ENCODE measurements at places on chromosomes 13 and 19.

- DNase-seq: no peak
Measured at GRCh38 chr13:111577956-111578605, 257.6 kb downstream of the TEX29 start.

GRCh38 chr19:6750062-6750461 is 10.6 kb downstream of the TRIP10 start:
- peak; percentile 84 for DNase-seq

- DNase-seq: no peak
Measured at GRCh38 chr13:77345150-77345780, 18.4 kb upstream of the MYCBP2 start.

- DNase-seq: no peak
Measured at GRCh38 chr13:74990992-74991391, 491.0 kb downstream of the TBC1D4 start.

DNA sequence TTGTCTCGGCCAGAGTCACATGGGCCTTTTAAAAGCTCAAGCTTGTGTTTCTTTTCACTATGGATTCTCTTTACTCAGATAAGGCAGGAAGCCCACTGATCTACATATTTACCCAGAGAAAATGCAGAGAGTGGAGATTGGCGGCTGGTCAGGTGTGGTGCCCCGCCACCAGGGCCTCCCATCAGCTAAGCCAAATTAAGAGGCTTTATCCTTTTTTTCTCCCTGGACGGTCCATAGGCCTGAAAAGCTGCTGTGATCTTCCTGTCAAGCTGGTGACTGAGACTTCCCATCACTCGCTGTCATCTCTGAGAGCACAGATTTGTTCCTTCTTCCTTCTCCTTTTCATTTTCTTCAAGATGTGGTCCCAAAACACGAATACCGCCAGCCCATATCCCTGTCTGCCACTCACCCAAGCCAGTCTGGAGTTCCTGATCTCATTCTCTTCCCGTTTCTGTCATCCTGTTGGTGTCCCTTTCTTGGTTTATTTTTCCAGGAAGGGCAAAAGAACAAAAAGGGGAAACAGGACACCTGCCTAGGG is 1.9 kb downstream of the SAFB start:
- no peak for DNase-seq

GRCh38 chr13:32905864-32906180 is 110.4 kb upstream of the KL start:
- peak; percentile 93 for DNase-seq

- peak; percentile 76 for DNase-seq
Measured at GRCh38 chr19:6540918-6541689, 10.3 kb downstream of the TNFSF9 start.

DNA sequence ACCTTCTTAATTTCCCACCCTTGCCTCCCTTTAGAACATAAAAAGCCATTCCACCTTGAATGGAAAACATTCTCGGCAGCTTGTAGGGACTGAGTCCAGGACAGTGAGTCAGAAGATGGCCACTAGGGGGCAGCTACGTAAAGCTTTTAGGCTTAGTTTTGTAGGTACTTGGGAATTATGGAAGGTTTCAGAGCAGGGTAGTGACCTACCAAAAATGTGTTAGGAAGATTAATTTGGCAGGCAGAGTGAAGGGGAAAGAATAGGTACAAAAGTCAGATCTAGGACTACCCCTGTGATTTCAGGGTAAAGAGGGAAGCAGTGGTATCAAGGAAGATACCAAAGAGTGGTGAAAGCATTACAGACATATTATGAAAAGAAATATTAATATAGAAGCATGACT is 198.4 kb downstream of the NDFIP2 start:
- DNase-seq: peak; percentile 75

DNA sequence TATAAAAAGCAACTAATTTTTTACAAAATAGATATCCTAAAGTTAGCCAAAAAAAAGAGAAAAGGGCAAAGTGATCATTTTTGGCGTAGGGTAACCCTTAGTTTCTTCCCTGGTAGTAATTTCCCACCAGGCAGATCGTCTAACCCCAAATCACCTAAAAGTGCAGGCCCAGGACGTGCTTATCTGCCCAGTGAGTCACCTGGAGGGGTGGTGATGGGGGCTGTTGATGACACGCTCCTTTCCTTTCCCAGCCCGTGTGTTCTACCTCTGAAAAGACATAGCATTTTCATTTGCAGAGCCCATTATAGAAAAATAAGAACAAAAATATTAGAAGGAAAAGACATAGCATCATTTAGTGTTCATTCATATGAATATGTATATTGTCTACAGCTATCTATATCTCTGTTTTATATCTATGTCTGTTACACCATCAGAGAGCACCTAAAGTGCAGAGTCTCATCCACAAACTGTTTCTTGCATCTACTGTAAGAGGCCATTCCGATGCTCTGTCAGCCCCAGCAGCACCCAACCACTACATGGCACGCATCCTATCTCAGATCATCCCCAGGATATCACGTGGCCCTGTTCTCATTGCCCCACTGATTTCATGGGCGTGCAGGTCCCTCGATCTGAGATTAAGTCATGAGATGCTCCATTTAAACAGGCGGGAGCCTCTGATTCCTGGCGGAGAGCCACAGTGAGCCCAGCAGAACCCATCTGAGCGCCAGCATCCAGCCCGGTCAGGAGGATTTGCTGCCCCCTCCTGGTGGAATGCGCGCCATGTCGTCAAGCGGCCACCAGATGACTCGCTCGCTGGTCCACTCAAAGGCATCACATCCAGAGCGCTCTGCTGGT is 8.5 kb upstream of the LILRB3 start:
- DNase-seq: peak; percentile 77

- no peak for DNase-seq
Measured at GRCh38 chr19:2716722-2717637, 4.2 kb downstream of the DIRAS1 start.

DNA sequence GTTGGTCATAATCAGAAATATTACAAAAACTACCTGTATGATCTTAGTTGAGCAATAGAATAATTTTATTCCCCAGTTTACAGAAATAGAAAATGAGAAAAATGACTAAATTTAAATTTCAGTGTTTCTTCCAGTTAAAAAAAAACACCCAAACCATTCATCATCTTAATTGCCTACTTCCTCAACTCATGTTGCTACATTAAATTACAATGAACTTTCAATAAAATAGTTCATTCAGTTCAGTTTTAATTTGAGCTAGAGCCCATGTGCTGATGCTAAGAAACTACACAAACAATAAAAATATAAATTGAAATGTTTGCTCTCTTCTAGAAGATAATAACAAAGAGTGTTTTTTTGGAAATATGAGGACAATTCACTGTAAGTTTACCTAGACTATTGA is 820.4 kb downstream of the SLITRK6 start:
- no peak for DNase-seq

GRCh38 chr19:36265064-36265463 is 50.2 kb downstream of the ZNF146 start:
- no peak for DNase-seq

- peak; percentile 74 for DNase-seq
Measured at GRCh38 chr13:23571431-23571830, 1.2 kb downstream of the TNFRSF19 start.

GRCh38 chr19:54530866-54531265 is 28.2 kb downstream of the LAIR2 start:
- no peak for DNase-seq
